ENCODE measurements at places on chromosomes 12 and 14.

DNA sequence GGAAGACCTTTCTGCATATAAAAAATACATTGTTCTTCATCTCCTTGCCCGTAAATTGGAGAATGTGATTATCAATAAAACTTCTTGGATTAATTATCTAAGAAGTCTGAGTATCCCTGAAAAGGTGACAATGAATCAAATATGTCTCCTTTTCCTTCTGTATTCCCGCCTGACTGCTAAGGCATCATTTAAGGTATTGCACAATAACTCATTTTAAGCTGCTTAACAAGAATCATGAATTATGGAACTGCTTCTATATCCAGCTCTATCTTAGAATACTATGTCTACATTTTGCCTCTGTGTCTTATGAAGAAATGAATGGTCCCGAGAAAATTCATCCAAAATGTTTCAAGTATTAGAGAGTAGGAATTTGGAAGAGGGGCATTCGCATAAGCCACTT lies 294.4 kb downstream of the SOX5 start:
- DNase-seq: no peak

DNA sequence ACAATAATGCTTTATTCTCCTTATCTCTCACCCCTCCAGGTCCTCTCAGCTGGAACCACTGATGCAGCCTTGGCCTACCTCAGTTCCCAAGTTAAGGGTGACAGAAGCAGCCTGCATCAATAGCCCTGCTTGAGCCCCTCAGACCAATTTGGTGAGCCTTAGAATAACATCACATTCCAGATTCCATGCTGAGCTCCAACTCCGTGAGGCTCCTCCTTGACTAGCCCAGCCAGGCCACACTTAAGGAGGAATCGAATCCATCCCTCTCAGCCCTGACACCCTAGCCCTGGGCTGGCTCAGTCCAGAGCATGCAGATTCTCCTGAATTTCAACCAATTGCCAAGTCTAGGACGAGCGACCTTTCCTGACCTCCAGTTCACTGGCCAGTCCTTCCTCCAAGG lies 91.1 kb downstream of the ARMH4 start:
- DNase-seq: no peak

DNA sequence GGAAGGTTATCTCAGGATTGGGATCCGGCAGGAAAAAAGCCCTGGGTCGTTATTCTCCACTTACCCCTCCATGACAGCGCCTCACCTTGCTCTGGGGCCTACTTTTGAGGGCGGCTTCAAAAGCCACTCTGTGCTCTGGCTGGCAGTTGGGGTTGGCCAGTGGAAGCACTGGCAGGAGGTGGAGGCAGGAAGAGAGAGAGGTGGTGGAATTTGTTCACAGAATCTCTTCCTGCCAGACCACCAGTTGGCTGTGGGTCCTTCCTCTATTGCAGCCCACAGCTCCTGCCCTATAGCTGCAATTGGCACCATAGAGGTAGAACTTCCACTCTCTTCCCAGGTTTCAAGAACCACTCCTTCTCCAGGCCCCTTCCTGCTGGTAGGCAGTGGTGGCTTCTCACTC lies 32.7 kb upstream of the SDR39U1 start:
- no peak for DNase-seq

- no peak for DNase-seq
These were observed 23.2 kb downstream of the CCND2 start for GRCh38 chr12:4296751-4297150.

All from cortex of kidney (tissue), 1 donor.